ENCODE measurements at places on chromosomes 2 and 18.

GRCh38 chr2:239002954-239003623 is 155.2 kb downstream of the TWIST2 start:
- no peak for DNase-seq

- DNase-seq, result no peak
Measured at GRCh38 chr18:74795751-74796150, 198.1 kb downstream of the ZNF407 start.

DNA sequence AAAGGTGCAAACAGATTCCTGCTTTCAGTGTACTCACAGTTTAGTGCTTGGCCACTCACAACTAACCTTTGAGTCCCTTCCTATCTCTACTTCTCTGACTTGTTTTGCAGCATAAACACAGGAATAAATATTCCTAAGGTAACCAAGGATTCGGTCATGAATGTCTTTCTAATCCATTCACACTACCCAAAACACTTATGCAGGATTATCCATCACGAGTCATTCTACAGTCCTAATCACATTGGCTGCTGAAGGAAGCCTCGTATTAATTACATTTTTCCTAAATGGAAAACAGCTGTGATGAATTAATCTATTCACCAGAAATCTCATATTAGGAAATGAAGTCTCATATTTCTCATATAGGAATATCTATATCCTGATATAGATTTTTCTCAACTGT is 16.3 kb downstream of the RDH14 start:
- no peak for DNase-seq

DNA sequence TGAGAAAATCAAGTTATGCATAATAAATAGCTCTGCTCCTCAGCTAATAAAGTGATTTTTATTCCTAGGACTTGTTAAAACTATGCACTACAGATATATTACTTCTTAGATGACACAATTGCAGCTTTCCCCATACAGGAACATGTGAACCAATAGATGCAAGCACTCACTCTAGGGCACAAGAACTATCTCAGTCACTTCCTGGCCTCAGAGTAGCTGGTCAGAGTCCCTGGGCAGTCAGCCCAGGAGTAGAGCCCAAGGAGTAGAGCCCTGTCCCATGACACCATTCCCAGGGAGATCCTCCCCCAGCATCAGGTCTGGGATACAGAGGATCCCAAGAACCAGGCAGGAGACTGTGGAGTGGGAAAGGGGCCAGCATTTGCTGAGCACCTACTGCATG is 2.7 kb downstream of the TNS1 start:
- DNase-seq, result no peak

- no peak for DNase-seq
Measured at GRCh38 chr18:40980171-40980570, 974.9 kb upstream of the PIK3C3 start.

DNA sequence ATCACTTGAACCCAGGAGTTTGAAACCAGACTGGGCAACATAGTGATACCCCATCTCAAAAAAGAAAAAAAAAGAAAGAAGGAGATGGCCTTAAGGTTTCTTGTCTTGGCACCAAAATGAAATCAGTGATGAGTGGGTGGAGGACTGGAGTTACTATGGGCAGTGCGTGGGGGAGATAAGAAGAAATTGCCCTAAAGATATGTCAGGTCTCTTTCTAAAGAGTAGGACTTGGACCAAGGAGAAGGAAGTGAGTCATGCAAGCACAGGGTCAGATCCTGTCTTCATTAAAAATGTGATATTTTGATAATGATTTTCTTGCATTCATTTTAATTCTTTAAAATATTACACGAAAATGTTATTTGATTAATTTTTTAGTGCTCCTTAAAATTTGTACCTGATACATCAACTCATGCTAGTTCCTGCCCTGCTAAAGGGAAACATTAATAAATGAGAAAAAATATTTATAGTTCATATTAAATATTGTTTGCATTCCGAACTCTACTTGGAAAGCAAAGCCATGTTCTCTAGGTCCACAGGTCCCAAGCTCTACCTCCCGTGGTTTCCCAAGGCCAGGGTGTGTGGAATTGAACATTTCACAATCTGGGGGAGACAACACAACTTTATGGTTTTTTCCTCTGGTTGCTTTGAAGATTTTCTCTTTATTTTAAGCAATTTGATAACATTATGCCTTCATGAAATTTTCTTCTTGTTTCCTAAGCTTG is 62.6 kb upstream of the CTLA4 start:
- DNase-seq, result no peak

DNA sequence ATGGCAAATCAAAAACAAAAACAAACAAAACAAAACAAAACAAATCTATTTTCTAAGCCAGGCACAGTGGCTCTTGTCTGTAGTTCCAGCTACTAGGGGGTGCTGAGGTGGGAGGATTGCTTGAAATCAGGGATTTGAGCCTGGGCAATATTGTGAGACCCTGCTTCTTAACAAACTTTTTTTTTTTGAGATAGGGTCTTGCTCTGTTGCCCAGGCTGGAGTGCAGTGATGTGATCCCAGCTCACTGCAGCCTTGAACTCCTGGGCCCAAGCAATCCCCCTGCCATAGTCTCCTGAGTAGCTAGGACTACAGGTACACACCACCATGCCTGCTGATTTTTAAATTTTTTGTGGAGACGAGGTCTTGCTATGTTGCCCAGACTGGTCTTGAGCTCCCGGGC is 6.2 kb downstream of the HPCAL1 start:
- no peak for DNase-seq

GRCh38 chr2:12177455-12178288 is 431.2 kb downstream of the LPIN1 start:
- DNase-seq, result peak; percentile 36

DNA sequence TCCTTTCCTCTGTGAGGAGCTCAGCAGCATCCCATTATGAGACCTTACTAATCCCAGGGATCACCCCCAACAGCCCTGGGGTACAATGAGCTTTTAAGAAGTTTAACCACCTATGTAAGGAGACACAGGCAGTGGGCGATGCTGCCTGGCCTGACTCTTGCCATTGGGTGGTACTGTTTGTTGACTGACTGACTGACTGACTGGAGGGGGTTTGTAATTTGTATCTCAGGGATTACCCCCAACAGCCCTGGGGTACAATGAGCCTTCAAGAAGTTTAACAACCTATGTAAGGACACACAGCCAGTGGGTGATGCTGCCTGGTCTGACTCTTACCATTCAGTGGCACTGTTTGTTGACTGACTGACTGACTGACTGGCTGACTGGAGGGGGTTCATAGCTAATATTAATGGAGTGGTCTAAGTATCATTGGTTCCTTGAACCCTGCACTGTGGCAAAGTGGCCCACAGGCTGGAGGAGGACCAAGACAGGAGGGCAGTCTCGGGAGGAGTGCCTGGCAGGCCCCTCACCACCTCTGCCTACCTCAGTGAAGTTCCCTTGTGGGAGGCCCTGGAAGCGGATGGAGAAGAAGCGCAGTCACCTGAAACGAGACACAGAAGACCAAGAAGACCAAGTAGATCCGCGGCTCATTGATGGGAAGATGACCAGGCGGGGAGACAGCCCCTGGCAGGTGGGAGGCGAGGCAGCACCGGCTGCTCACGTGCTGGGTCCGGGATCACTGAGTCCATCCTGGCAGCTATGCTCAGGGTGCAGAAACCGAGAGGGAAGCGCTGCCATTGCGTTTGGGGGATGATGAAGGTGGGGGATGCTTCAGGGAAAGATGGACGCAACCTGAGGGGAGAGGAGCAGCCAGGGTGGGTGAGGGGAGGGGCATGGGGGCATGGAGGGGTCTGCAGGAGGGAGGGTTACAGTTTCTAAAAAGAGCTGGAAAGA is 7.6 kb downstream of the PROC start:
- no peak for DNase-seq

Measured in NCI-H446 (cell line).